ENCODE measurements at places on chromosomes 12 and 14.

GRCh38 chr12:4051596-4051995 is 178.4 kb upstream of the PARP11 start:
- DNase-seq, result no peak

DNA sequence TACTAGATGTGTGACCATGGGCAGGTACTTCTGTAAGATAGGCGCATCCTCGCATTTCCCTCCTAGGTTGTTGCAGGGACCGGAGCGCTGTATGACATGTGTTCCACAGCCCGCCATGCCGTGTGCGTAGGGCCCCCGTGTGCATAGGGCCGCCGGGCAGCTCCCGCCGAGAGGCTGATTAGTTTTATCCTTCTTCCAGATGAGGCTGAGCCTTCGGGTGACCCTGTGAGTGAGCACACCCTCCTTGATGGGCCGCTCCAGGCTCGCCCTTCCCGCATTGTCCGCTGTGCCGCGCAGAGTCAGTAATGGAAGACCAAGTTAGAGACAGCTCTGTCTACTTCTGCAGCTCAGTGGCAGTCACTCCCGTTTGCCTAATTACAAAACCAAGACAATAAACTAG is 72.9 kb upstream of the DYNC1H1 start:
- DNase-seq, result no peak

GRCh38 chr12:67352682-67353081 is 83.5 kb downstream of the CAND1 start:
- peak; percentile 23 for DNase-seq

- DNase-seq, result no peak
Observed at GRCh38 chr12:112852810-112853209, 54.0 kb upstream of the OAS1 start.

GRCh38 chr12:65121049-65121955 is at the start of gene WIF1:
Gene WIF1, minus strand, starts transcription at chr12:65121305. Its CDS starts 114 bp downstream, at chr12:65121191.
- DNase-seq, result peak; percentile 1

DNA sequence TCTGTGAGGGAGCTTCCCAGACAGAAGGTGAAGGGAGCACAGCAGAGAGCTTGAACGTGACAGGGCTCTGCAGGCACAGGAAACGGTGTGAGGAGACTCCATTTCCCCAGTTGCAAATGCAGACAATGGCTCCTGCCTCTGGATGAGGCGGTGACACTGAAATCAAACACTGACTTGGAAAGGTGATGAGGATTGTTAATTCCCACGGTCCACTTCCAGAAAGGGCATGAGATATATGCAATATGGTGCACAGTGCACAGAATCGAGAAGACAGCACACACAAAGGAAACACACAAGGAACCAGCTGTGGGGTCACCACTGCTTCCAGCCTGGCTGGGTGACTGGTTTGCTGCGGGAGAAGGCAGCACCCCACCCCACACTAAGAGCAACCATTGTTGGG is 42.0 kb downstream of the SYNE3 start:
- DNase-seq, result no peak

GRCh38 chr12:57129889-57130288 is 1.6 kb downstream of the LRP1 start:
- DNase-seq, result peak; percentile 51

DNA sequence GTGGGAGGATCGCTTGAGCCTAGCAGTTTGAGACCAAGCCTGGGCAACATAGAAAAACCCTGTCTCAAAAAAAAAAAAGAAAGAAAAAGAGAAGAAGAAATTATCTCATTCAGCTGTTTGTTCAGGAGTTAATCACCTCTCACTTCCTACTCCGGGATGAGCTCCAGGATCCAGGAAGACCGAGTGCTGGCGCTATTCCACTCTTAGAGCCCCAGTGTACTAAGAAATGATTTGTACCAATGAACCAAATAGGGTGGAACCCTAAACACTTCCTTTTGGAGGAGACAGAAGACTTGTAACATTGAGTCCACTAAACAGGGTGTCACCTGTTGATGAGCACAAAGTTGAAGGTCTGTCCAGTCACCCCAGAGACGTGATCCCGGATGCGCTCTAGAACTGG is 3.6 kb downstream of the ALKBH2 start:
- no peak for DNase-seq

GRCh38 chr14:54251356-54251755 is 145.5 kb upstream of the CDKN3 start:
- no peak for DNase-seq

GRCh38 chr12:59858508-59859170 is 262.8 kb downstream of the SLC16A7 start:
- DNase-seq, result no peak

GRCh38 chr12:128671528-128672042 is 152.2 kb downstream of the SLC15A4 start:
- no peak for DNase-seq

All from EH (cell line).